RPMI7951 (cell line): ENCODE measurements at places on chromosomes 16 and 17. TPM values are rescaled to one million over a fixed set of nuclear protein-coding genes. Genes with fewer than 3 reads are reported as not detected.

DNA sequence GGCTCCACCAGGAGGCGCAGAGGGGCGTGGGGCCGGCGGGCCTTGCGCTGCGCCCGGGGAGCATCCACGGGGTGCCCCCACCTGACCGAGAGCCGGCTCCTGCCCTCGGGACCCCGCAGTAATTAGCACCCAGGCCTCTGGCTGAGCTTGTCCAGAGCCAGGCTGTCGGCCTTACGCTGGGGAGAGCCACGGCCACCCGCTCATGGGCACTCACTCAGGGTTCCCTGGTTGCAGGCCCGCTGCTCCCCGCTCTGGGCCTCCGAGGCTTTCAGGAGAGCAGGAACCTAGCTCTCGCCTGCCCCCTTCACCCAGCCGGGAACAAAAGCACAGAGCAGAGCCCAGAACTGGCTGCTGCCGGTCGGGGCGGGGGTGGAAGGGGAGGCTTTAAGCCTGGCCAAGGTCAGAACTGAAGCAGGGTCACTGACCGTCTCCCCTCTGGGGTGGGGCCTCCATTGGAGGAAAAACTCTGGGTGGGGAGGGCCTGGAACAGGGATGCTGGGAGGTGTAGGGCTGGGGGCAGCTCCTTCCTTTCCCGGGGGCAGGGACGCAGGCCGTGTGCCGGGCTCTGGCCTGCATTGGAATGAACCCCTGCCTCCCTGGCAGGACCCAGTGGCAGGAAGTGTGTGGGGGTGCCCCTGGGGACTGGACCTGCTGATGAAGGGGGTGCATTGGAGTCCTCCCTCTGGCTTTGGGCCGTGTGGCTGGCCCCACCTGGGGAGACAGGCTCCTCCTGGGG lies 12.3 kb downstream of the GLIS2 start:
- peak; percentile 71 for DNase-seq

The ZNF48 gene
- 3.4 and 5.2 TPM in 2 replicates for total RNA-seq

The KRTAP9-8 gene
- not detected in 2 replicates for total RNA-seq

GRCh38 chr16:78727536-78727935 lies 628.1 kb downstream of the WWOX start:
- DNase-seq = no peak

DNA sequence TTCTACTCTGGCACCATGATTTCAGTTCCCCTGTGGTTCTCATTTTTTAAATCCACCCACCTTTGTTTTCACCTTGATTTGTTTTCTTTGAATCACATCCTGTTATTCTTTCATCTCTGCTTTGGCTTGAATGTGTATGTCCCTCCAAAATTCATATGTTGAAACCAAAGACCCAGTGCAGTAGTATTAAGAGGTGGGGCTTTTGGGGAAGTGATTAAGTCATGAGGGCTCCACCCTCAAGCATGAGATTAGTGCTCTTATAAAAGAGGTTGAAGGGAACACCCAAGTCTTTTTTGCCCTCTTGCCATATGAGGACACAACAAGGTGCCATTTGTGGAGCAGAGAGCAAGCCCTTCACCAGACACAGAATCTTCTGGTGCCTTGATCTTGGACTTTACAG lies 382.3 kb downstream of the SLC39A11 start:
- DNase-seq = no peak

DNA sequence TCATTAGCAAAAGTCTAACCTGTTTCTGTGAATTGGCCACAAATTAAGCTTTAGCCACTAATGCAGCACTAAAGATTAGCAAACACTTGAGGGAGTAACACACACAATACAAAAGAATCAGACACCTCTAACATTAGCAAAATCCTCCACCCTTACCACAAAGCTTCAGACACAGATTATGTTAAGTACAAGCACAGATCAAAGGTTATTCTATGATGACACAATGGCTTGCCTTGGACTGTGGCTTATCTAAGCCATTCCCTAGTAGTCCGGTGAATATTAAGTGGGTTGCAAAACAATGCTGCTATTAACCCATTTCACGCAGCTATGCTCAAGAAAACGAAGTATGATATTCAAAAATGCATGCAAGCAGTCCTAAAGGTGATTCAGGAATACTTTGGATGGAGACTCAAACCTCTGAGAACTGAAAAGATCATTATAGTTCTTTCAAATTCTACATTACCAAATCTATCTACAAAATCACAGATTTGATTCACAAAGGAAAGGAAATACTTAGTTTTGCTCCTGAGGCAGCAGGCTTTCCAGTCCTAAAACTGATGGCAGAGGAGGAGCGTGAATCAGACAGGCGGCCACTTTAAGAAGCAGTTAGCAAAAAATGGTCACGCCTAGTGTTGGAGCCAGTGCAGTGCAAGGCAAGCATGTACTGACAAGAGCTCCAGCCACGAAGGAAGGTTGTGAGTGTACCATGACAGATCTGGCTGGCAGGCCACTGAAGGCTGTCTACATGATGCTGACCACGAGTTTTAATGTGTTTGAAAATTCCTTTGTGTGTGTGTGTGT lies 67.2 kb downstream of the PARN start:
- peak; percentile 4 for DNase-seq

The MYH13 gene
- under 0.01 TPM in 1 of 2 replicates, not detected in the other for total RNA-seq

DNA sequence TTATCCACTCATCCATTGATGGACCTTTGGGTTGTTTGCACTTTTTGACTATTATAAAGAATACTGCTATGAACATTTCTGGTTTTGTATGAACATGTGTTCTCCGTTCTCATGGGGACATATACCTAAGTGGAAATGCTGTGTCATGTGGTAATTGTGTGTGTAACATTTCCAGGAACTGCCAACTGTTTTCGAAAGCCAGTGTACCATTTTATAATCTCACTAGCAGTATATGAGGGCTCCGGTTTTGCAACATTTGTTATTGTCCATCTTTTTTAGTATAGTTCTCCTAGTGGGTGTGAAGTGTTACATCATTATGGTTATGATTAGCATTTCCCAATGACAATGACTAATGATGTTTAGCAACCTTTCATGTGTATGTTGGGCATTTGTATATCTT lies 5.1 kb upstream of the TRIM25 start:
- no peak for DNase-seq

DNA sequence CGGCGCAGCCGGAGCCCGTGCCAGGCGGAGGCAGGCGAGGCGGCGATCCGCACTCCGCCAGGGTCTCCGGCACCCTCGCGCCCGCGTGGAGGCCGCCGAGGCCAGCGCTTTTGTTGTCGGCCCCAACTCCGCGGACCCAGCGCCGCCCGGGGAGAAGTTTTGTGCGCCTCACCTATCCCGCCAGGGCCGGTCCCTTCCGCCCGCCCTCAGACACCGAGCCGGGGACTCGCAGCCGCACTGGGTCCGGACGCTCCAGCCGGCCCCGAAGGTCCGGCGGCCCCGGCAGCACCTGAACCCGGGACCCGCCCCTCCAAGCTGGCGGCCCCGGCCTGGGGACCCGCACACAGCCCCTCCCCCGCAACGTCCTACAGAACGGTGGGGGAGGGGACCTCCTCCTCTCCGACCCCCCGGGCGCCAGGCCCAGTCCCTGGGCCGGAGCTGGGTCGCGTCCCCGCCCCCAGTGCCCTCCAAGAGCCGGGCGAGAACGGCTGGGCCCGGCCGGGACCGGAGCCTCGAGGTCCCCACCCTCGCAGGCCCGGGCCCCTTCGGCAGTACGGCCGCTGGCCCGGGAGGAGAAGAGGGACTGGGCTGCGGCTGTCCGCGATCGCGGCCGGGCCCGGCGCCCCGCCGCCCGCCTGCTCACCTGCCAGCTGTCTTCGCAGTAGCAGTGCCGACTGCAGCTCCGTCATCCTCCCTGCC lies 698 bp downstream of the UBE2G1 start:
- peak; percentile 4 for DNase-seq

The SCN4A gene
- total RNA-seq = not detected in 2 replicates

DNA sequence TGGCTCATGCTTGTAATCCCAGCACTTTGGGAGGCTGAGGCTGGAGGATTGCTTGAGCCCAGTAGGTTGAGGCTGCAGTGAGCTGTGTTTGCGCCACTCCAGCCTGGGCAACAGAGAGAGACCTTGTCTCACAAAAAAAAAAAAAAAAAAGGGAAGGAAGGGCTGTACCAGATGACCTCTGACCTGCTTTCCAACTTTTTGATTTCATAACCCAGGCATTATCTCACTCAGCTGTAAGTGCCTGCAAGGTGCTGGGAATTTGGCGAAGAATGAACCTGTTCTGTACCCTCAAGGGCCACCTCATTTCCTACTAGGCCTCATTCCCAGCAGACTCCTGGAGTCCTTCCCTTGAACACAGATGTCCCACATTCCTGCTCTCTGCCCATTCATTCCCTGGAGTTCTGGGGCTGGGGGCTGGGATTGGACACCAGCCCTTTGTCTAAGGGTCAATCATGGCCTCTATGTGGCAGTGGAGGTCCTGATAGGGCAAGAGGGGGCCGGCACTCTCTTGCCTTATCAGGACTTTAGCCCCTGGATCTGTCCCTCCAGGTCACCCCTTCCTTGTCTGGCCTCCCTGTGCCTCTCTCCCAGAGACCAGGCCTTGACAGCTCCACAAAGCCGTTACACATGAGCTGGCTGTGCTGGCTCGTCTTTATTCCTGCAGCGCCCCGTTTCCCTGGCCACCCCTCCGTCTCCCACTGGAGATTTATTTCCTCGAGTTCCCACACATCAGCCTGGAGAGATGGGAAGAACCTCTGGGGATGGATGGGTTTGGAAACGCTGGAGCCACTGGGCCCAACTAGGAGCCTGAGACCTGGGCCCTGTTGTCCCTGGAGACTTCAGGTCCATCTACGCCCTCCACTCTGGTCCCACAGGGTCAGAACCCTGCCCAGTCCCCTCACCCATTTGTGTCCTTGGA lies 821 bp upstream of the GFAP start:
- no peak for DNase-seq

DNA sequence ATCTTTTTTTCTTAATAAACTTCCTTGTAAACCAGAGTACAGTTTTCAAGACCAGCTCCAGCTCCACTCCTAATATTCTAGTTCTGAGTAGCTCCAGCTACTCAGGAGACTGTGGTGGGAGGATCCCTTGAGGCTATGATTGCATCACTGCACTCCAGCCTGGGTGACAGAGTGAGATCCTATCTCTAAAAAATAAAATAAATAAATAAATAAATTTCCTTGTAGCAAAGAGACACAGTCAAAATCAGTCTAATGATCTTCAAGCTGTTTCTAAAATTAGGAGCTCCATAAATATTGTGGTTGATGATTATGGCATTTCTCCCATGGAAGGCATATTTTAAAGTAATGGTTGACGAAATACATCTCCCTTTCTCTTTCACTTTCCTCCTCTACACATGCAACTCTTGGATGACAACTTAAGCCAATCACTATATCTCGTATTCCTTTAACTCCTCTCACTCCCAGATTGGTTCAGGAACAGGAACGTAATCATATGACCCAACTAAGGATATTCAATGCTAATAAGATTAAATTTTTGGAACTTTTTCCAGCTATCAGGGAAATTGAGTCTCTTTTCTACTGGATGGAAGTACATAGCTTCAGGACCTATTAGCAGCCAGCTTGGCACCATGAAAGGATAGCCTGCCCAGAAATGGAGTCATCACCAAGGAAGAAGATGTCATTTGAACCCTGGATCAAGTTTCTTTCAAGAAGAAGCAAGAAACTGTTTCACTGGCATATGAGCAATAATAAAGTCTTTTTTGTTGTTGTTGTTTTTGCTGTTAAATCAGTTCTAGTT lies 42.1 kb upstream of the TAOK1 start:
- peak; percentile 74 for DNase-seq

The CCL3 gene
- total RNA-seq = 0.96 TPM in 1 of 2 replicates, not detected in the other

- DNase-seq = no peak
Measured at GRCh38 chr16:86449446-86450095, 60.8 kb upstream of the FOXF1 start.

The CA5A gene
- total RNA-seq = not detected in 2 replicates

The PIEZO1 gene
- 76.4 and 91.5 TPM in 2 replicates for total RNA-seq

GRCh38 chr17:34156741-34157589 lies 98.1 kb upstream of the CCL2 start:
- no peak for DNase-seq

The GPR139 gene
- total RNA-seq = not detected in 2 replicates

GRCh38 chr16:49749816-49750215 lies 106.1 kb downstream of the ZNF423 start:
- no peak for DNase-seq

- DNase-seq = no peak
Measured at GRCh38 chr16:68005786-68006286, 6.6 kb upstream of the DPEP2 start.

The MYH1 gene
- not detected in 2 replicates for total RNA-seq

- DNase-seq = no peak
Measured at GRCh38 chr16:57270221-57271062, 14.0 kb downstream of the PLLP start.

DNA sequence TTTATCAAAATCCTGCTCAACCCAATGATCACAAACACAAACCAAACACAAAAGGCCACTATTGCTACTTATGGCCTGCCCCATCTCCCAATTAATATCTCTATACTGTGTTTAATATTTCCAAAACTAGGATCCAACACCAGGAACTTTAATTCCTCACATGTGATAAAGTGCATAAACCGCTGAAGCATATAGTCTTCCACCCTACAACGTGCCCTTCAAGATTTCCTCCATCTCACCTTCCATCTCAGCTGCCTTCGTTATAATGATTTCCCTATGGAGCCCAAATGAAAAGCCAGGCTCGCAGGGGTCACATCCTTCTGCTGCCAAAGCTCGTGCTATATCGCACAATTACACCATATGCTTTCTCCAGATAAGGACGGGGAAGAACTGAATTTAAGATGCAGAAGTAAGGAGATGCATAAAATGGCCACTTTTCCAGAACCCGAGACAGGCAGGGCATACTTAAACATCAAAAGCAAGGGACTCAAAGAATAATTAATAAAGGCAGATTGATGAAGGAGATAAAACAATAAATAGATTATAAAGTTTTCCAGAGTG lies 1.8 kb downstream of the MYH10 start:
- no peak for DNase-seq

DNA sequence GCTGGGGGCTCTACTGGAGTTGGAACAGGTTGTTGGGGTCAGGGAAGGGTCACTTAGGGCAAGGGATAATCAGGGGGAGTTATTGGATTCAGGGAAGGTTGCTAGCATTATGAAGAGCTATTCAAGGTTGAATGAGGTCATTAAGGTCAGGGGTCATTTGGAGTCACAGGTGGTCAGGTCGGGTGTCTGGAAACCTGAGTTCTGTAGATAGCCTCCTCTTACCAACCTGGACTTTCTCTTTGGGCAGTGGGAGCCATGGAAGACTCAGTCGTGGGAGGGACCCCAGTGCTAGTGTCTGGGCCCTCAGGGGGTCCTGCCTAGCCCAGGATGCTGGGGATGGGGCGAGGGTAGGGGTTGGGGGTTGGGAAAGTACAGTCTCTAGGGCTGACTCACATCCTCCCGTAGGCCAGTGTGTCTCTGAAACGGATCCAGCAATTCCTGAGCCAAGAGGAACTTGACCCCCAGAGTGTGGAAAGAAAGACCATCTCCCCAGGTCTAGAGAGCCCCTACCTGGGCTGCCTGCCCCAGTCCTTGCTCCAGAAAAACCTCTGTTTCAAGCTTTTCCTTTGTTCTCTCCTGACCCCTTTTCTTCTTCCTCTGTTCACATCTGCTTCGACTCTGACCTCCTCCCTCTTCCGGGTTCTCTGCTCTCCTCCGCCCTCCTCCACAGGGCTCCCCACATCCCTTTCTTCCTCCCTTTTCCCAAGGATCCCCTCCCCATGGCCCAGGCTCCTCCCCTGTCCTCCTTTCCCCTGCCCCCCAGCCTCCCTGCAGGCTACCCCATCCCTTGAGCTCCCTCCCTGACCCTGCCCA lies 33.5 kb downstream of the ABCC3 start:
- peak; percentile 53 for DNase-seq

GRCh38 chr17:28735242-28735722 lies 6.7 kb downstream of the NEK8 start:
- DNase-seq = peak; percentile 48

GRCh38 chr17:42964161-42964932 lies at the start of gene AARSD1:
TSS of gene AARSD1 (minus strand) at chr17:42964454. CDS start at chr17:42964440, 14 bp downstream.
- peak; percentile 89 for DNase-seq
